ENCODE measurements at places on chromosomes 3 and 15.
A peak's percentile ranks its signal among the peaks of the same experiment; 100 is the strongest.

DNA sequence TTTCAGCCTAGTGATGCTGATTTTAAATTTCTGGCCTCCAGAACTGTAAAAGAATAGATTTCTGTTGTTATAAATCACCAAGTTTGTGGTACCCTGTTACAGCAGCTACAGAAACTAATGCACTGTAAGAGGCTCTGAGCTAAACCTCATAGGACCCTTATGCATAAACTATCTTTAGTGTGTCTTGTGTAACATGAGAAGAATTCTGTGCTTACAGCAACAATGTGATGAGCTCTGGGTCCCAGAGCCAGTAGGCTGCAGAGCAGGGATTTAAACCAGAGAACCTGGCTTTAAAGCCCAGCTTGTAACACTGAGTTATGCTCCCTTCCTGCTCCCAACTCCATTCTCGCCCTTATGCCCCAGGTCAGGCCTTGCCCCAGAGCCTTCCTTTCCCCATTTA, 113.1 kb downstream of the THSD4 start:
- DNase-seq, result no peak

DNA sequence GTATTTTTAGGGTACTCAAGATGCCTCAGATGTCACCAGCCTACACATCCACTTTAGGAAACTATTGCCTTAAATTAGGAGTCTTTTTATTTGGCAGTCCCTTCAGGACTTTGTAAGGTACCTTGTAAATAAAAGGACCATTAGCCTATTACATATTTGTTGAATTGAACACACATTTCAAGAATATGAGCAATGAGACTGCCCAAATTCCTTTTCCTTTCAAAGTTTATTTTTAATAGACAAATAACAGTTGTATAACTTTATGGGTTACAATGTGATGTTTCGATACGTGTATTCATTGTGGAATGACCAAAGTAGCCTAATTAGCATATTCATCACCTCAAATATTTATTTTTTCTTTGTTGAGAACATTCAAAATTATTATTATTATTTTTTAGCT, 176.7 kb upstream of the PDZRN3 start:
- DNase-seq, result no peak

DNA sequence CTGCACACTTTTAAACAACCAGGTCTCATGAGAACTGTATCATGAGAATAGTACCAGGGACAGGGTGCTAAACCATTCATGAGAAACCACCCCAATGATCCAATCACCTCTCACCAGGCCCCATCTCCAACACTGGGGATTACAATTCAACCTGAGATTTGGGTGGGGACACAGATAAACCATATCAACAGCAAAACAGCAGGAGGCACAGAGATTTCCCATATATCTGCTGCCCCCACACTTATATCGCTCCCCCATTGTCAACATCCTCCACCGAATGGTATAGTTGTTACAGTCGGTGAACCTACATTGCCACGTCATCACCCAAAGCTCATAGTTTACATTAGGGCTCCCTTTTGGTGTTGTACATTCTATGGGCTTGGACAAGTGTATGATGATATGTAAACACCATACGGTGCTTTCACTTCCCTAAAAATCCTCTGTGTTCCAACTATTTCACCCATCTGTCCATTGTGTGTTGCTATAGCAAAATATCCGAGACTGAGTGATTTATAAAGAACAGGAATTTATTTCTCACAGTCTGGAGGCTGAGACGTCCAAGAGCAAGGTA, 224.8 kb downstream of the FAM43A start:
- no peak for DNase-seq

DNA sequence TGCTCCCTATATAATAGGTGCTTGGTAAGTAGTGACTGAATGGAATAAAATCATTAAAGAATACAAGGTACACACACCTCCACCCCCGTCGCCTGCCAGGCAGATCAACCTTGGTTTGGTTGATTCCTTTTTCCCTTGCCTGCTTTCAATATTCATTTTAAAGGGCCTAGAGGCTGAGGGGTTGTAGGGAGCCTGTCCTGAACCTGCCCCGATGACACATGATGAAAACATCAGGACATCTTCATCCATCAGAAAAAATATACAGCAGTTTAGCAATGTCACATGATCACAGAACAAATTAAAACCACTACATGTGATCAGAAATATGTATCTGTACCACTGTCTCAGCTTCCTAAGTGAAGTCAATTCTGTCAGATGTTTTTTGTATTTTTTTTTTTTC, 588.9 kb downstream of the FOXP1 start:
- no peak for DNase-seq

- DNase-seq, result peak; percentile 65
Observed at GRCh38 chr3:32175607-32176197, 62.8 kb upstream of the CMTM8 start.

DNA sequence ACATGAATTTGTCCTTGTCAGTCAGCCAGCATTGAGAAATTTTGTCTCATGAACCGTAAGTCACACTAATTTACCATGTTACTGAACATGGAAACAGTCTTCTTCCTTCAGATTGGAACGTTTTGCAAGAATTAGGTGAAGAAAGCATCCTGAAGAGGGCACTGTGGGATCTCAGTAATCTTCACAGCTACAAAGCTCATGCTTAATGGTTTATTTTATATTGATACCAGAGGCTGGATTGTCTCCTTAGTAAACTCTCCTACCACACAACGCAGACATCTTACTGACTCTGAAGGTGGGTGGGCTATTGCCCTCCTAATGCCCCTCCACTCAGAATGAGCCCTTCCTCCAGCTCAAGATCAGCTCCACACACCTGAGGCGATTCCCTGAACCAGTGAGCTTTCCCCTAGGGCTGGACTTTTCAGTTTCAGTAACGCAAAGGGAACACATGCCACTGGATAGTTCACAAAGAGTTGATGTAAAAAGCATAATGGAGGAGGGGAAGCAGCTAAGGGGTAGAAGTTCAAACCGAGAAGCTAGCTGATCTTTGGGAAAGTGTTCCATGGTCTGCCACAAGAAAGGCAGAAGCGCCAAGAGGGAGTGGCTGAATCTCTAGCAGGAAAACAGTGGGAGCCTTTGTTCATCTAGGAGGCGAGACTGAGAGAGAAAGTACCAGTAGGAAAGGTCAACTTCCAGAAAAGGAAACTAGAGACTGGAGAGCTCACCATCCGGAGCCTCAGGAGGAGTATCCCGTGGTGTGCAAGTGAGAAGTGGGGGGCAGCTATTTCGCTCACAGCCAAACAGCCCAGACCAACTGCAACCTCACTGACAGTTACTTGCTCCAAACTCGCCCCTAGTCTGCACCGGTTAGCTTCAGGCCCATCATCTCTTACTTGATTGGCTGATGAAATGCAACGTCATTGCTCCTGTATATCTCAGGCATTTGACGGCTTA, at the start of gene SLC9C1:
SLC9C1 (minus strand) TSS at position 849 of the 954 bp plus-strand sequence. CDS start 7,425 bp downstream, outside the sequence.
- peak; percentile 61 for DNase-seq

DNA sequence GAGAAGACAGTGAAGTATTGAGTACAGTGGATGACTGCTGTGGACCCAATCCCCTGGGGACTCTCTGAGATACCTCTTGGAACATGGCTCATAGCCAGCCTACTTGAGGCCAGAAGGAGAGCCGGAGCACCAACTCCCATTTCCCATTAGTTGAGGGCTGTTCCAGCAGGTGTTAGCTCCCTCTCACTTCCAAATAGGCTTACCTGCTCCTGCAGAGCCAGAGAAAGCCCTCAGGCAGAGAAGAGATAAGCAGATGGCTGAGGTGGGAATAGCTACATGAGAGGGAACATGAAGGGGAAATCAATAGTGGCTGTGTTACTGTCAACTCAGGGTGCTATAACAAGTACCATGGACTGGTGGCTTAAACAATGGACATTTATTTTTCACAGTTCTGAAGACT, 4.6 kb upstream of the CCK start:
- no peak for DNase-seq

DNA sequence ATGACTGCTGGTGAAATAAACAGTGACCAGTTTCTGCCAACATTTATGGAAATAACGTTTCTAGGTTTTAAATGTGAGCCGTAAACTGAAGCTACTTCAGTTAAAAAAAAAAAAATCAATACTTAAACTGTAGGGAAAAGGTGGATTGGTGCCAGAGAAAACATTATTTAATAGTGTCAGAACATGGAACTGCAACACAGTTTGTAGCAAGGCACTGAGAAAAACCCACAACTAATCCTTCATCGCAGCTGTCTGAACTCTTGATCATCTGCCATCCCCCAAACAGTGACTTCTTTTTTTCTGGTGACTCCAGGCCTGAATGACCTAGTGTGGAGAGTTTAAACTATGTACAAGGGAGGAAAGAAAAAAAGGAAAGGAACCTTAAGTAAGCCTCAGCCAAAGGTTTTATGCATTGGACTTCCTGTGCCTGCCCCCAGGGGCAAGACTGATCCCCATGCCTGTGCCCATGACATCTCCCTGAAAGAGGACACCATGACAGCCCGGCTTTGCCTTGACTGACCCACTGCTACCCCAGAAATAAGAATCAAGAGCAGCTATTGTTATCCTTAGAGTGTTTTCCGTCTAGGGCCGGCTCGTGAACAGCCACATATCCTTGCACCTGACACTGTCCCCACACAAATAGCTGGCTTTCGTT, 33.1 kb downstream of the CRTAP start:
- no peak for DNase-seq

- no peak for DNase-seq
Observed at GRCh38 chr3:5560199-5560598, 372.7 kb downstream of the EDEM1 start.

DNA sequence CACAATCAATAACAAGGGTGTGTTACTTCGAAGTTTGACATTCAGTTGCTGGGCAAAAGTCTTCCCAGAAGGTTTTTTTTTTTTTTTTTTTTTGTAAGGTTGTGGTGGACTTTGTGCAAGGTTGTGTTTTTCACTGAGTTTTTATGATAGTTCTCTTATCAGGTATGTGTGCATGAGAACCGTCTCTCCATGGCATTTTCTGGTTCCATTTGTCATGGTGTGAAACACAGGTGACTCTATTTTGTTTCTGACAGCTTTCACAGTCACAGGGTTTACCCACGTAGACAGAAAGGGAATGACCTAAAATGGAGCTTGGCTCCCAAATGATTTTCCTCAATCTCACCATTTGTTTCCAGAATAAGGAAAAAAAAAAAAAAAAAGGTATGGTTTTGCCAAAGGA, 1377.2 kb upstream of the CADM2 start:
- DNase-seq, result no peak

- DNase-seq, result no peak
Observed at GRCh38 chr15:95910643-95911212, 419.8 kb upstream of the NR2F2 start.

- no peak for DNase-seq
Observed at GRCh38 chr3:186098740-186099139, 10.1 kb downstream of the ETV5 start.

DNA sequence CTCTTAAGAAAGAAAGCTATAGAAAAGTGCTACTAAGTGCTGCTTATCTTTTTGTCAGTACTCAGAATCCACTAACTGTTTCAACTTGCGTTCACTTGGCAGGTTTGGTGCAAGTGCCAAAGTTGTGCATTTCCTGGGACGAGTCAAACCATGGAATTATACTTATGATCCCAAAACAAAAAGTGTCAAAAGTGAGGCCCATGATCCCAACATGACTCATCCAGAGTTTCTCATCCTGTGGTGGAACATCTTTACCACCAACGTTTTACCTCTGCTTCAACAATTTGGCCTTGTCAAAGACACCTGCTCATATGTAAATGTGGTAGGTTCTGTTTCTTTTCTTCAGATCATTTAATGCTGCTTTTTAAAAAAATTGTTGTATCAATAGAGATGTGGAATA, 32.6 kb downstream of the GYG1 start:
- no peak for DNase-seq

GRCh38 chr15:57133127-57133968, 214.9 kb downstream of the TCF12 start:
- no peak for DNase-seq

- DNase-seq, result peak; percentile 13
Observed at GRCh38 chr15:69161079-69161877, 843 bp downstream of the GLCE start.

GRCh38 chr3:50124052-50124799, 30.9 kb upstream of the SEMA3F start:
- DNase-seq, result no peak

DNA sequence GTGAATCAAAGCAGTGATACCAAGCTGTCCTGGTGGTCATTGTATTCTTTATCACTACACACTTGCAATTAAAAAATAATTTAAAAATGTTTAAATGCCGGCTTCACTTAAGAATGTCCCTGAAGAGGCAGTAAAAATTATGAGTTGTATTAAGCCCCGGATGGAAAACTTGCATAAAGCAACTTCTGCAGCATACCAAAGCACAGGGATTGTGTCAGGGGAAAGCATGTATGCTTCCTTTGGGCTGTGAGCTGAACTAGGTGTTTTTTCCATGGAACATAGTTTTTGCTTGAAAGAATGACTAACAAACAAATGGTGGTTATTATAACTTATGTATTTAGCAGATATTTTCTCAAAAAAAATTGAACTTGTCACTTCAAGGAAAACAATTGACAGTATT, 143.1 kb downstream of the ARNT2 start:
- DNase-seq, result no peak

GRCh38 chr3:6644070-6644929, 216.6 kb upstream of the GRM7 start:
- no peak for DNase-seq

GRCh38 chr3:194561306-194561974, 71.8 kb downstream of the TMEM44 start:
- no peak for DNase-seq

- no peak for DNase-seq
Observed at GRCh38 chr15:39594446-39595337, 13.8 kb downstream of the THBS1 start.

DNA sequence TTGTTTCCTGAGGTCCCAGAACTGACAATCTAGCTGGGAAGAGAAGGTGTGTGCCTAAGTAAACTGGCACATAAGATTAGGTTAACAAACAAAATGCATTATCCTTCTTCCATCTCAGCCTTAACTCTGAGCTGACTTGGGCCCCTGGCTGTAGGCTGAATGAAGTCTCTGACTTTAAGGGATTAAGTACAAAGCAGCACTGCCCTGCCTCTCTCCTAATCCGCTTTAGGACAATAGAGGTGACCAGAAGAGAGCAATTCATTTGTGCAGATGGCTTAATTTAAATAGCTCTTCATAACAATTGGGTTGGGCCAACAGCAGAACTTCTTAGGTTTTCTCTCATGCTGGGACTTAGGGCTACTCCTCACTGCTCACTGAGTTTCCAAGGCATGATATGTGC, 181.6 kb upstream of the SOX14 start:
- no peak for DNase-seq

DNA sequence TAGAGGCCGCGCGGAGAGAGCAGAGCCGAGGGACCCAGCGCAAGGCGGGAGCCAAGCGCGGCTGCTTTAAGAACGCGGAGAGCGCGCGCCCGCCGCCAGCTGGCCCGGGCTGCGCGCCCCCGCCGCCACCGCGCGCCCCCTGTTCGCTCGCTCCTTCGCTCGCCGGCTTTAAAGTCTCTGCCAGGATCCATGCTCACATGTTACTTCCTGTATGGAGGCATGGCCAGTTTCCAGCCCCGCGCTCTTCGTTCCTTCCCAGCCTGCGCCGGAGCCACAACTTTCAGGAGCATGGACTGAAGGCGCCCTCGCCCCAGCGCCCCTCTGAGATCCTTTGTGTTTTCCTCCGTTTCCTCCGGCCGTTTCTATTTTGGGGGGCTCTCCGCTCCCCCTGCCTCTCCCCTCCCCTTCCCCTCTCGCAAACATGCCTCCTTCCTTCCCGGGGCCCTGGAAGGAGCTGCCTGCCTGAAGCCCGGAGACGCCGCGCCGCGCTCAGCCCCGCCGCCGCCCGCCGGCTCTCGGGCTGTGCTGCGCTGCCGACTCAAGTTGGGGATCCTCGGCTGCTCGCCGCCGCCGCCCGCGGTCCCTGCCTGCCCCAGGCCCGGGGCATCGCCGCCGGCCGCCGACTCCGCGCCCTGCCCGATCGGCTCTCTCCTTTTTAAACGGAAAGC, at the start of gene PTPRG:
PTPRG (plus strand) TSS at position 198 of the 668 bp plus-strand sequence. CDS start 717 bp downstream, outside the sequence.
- DNase-seq, result no peak

- no peak for DNase-seq
Observed at GRCh38 chr3:39130026-39130425, 22.5 kb downstream of the TTC21A start.
